ENCODE measurements at places on chromosomes 5 and 9.

DNA sequence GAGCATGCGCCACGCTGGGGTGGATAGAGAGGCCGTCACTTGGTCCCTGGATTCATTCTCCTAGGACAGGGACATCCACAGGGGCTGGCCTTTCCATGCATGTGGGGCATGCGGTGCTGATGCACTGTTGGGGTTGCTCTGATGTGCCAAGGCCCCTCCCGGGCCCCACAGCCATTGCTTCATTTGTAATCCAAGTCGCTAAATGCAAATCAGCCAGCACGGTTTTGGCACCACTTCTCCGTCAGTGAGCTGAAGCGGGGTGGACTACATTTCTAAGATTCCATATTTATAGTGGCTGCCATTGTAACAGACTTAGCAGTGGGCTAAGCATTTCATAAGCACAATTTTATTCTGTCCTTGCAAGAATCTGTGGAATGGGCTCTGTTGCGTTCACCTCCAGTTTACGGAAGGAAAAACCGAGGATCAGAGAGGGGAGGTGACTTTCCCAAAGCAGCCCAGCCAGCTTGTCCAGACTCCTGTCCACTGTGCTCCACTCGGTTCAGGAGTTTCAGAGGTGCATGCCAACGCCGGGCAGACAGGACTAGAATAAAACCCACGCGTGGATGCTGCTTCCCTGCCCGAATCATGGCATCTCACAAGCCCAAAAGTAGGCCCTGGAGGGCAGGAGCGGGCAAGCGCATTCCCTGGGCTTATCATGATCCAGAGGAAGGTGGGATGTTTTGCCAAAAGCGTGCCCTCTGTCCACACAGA, 102.6 kb upstream of the COL5A1 start:
- no peak for DNase-seq

DNA sequence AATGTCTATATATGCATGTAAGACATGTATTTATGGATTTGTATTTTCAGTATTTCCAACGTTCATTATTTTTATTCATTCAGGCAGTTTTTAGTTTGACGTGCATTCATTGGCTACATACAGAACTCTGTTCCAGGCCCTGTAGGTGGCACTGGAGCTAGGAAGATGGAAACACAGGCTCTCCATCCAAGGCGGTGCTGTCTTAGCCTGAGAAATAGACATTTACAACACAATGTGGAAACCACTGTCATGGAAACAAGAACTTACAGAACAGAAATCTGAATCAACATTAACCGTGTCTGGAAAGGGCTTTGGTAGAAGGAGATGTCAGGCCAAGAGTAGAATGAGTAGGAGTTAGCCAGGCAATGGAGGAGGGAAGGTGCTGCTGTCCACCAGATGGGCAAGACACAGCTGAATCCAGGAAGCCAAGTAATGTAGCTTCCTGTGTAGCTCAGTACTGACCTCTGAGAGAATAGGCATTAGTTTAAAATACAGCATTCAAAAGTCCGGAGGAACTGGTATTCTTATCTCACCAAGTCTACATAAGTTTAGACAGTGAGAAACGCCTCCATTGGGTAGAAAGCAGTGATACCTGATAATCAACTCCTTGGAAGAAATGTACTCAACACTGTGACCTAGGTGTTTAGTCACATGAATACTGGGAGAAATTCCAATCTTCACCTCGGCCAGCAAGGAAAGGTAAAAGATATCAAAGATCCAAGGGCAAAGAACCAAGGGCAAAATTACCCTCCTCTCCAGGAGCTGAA, 388.6 kb upstream of the CDH6 start:
- DNase-seq: peak; percentile 11

DNA sequence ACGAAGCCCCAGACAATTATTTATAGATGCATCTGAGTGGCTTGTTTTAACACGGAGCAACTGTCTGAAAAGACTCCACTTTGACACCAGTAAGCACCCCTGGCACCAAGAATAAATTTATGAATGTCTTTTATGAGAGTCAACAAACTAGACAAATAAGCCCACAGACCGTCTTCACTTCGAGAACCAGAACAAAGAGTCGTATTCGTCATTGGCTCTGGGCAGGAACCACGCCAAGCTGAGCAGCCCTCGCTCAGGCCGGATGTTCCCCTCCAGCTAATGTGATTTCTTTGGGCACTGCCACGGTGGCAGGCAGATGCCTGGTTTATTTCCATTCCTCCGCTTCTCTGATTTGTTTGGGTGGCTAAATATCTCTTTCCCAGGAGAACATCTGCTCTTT, 91.9 kb upstream of the STC2 start:
- no peak for DNase-seq

DNA sequence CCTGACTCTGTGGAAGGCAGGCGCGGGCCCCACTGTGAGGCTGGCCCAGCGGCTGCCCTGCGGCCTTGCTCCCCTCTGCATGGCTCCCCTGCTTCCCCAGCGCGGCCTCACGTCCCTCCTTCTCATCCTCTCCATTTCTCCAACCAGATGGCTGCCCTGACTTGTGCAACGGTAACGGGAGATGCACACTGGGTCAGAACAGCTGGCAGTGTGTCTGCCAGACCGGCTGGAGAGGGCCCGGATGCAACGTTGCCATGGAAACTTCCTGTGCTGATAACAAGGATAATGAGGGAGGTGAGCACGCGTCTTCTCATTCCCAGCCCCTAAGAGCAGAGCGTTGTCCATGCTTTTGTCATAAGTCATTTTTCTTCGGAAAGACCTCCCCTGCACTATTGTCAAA, 129.0 kb upstream of the WWC1 start:
- no peak for DNase-seq

DNA sequence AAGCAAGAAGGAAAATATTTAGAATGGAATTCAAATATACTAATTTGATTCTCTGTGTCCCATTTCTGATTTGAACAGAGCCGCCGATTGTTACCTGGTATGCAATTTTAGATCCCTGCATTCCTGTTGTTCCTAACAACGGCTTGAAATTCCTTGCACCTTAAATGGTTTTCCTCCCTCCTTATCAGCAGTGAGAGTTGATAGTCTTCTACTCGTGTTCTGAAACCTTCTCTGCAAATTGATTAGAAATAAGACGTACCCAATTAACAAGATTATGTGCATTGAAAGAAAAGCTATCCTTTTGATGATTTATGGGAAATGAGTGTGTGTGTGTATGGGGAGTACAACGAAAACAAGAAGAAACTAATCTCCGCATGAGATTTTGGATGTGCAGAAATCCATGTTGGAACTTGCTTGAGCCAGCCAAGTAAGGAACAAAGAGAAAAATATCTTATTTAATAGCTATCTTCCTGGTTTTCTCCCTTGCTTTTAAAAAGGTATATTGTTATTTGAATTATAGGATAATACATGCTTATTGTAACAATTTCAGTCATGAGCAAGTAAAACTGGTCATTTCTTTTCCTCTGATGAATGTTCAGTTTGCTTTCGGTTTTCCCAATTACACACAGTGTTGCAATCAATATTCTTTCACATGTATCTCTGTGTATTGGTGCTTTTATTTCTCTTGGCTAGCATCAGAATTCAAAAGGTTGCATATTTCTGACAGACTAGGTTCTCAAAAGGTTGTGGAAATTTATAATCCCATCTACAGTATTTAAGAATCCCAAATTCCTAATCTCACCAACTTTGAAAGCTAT, 211.1 kb upstream of the ACTBL2 start:
- DNase-seq: no peak

DNA sequence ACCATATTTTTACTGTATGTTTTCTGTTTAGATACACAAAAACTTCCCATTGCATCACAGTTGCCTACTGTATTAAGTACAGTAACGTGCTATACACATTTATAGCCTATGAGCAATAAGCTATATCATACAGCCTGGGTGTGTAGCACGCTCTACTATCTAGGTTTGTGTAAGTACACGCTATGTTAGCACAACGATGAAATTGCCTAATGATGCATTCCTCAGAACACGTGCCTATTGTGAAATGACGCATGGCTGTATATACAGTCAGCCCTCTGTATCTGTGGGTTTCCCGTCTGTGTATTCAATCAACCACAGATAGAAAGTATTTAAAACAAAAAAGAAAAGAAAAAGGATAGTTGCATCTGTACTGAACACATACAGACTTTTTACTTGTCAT, 64.2 kb downstream of the SGCD start:
- peak; percentile 85 for DNase-seq

DNA sequence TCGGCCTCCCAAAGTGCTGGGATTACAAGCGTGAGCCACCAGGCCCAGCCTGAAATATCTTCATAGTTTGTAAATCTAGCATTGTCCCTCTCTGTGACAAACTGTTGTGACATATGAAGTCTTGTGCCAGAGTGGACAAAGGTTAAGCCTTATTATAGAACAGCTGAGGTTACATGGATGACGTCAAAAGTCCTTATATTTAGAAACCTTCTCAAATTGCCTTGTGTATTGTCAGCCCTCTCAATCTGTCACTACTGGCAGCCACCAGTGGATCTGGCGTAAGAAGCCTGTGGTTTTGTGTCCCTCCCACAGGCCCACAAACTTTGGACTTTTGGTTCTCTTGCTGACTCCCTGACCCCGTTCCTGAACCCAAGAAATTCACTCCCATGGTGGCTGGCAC, 79.4 kb upstream of the CCDC112 start:
- no peak for DNase-seq

DNA sequence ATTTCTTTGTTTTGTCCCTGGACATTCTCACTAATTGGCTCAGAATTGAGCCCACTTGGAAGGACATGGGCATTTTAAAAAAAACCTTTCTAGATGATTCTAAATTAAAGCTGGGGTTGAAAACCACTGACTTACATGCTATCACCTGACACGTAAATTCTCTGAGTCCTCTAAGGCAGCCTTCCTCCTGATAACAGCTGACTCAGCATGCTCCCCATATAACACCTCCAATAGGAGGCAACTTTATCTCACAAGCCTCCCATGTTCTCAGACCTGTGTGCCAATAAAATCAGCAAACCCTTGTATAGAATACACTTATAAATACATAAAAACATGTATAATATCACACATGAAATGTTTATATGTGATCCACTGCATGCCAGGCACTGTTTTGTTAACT, 49.2 kb upstream of the AGXT2 start:
- no peak for DNase-seq

DNA sequence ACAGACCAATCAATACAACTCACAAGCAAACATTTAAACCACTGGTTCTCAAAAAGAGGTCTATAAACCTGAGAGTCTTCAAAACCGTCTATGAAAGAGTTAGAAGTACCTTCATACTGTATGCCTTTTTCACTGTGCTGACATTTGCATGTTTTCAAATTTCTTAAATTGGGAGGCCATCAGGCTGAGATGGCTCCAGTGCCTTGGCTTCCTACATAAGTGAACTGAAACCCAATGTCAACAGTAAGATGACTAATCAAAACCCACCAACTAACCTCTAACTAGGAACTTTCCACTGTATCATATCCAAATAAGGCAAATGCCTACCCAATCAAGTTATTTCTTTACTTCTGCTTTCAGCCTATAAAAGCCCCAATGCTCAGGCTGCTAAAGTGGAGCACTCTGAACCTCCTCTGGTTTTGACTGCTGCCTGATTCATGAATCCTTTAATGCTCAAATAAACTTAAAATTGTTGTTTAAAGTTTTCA, 35.1 kb downstream of the FAM13B start:
- DNase-seq: no peak

GRCh38 chr9:116189683-116190082, 36.1 kb downstream of the PAPPA start:
- DNase-seq: no peak

Data from AG04450 (cell line).